ENCODE measurements at places on chromosomes 7 and 10.
A peak's percentile ranks its signal among the peaks of the same experiment; 100 is the strongest.

DNA sequence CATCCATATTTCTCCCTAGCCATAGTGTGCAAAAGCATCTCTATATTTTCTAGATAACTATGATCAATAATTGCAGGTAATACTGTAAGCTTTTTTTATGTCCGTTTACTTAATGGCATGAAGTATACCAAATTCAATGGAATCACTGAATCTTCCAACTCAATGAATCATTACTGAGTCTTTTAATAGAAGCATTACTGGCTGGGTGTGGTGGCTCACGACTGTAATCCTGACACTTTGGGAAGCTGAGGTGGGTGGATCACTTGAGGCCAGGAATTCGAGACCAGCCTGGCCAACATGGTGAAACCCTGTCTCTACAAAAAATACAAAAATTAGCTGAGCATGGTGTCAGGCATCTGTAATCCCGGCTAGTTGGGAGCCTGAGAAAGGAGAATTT lies 372.5 kb downstream of the BMPER start:
- no peak for DNase-seq

GRCh38 chr7:127903892-127904669 lies 127.2 kb downstream of the LRRC4 start:
- no peak for DNase-seq

DNA sequence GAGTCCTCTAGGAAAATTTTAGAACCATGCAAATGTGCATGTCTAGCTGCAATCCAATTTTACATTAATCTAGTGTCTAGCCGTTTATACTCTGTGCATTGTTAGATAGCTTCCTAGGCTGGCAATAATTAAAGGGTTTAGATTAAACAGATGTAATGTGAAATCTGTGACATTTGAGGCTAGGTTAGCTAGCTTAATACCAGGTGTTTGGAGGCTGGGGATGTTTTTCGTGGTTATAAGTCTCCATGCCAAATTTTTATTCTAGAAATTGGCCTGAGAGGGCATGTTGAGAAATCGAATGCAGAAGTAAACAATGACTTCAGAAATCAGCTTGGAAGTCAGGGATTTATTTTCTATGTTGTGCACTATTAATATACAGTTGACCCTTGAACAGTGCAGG lies 94.2 kb downstream of the ST7 start:
- DNase-seq: no peak

- no peak for DNase-seq
Measured at GRCh38 chr10:104318326-104318725, 19.9 kb downstream of the ITPRIP start.

- DNase-seq: no peak
Measured at GRCh38 chr7:7830122-7830878, 111.9 kb upstream of the RPA3 start.

GRCh38 chr10:86151613-86152012 lies 215.0 kb downstream of the GRID1 start:
- no peak for DNase-seq

- DNase-seq: no peak
Measured at GRCh38 chr7:11252705-11253272, 279.1 kb downstream of the PHF14 start.

GRCh38 chr10:50420196-50420595 lies 168.9 kb upstream of the ASAH2 start:
- no peak for DNase-seq

GRCh38 chr10:77784856-77785255 lies 141.7 kb downstream of the DLG5 start:
- DNase-seq: no peak

GRCh38 chr10:33546031-33546430 lies 211.6 kb upstream of the NRP1 start:
- DNase-seq: no peak

GRCh38 chr10:124578231-124579010 lies 116.8 kb downstream of the LHPP start:
- DNase-seq: no peak

DNA sequence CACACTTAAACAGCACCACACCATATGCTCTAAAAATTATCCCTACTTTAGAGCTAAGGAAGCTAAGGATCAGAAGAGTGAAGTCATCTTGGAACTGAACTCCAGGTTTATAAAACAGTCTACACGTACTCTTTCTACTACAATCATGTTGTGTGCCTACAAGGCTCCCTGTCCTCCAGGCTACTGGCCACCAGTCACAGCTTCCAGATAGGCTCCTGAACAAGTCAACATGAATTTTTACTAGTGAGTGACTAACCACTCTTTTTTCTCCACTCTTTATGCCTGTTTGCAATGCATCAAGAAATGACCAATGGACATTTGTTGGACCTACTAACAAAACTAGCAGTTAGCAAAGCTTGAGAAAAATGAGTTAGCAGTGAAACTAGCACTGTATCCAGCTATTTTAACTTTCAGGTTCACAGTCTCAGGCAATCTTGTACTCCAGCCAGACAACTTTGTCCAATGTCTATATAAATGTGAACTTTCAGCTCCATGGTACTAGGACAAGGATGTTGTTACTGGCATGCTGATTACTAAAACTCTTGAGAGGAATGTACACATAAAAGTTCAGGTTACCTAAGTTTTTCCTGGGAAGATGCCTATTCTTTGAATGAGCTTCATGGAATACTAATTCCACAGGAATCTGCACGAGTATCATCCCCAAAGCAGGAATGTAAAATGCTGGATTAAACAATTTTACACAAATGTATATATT lies 180.0 kb downstream of the BTAF1 start:
- no peak for DNase-seq

- DNase-seq: peak; percentile 39
Measured at GRCh38 chr10:4127518-4128315, 342.7 kb upstream of the KLF6 start.

GRCh38 chr10:12637649-12638048 lies 288.3 kb downstream of the CAMK1D start:
- no peak for DNase-seq

- DNase-seq: no peak
Measured at GRCh38 chr7:71694665-71695064, 562.7 kb downstream of the GALNT17 start.

DNA sequence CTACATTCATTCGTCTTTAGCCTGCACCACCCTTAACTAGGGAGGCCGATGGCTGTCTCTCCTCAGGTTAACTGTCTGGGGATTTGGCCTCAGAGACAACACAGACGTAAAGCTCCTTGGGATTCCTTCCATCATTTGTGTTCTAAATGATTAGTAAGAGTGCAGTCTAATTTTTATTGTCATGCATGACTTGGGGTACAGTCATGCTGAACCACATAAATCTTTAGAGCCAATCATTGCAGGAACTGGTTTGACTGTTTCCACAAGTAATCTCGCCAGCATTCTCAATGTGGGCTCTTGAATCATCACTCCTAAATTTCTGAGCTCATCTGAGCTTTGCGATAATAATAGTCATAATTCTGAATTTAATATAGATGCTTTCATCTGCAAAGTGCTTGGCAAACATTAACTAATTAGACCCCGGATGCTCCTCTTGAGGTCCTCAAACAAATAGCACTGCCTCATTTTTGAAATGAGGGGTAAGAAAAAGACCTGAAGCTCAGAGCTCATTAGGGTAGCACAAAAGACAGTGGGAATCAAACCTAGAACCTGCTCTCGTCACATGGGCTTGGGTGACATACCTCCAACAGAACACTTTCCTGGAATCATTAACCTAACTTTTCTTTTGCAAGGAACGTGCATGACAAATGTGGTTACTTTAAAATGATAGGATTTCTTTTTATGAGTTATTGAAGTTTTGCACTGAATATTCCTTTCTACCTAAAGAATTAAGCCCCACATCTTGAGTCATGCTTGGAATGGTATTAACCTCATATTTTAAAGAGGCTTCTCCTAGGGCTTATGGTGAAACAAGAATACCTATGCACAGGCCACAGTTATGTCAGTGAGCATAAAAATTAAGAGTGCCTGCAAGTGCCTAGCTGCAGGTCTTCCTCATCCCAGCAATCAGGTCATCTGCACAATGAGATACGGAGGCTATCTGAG lies 118.9 kb upstream of the NRP1 start:
- DNase-seq: no peak

DNA sequence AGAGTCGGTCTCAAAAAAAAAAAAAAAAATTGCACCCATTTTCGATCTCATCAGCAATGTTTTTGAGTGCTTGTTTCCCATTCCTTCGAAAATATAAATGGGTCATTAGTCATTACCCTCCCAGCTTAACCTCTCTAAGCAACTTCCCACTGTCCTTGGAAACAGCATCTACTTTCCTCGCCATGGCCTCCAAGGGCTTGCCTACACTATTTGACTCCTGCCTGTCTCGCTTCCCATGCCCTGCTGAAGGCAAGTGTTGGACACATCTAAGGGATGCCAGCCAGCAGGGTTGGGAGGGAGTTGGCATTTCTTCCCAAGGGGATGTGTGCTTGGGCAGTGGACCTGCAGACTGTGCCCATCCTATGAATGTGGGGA lies 12.7 kb upstream of the RHBDD2 start:
- DNase-seq: no peak

GRCh38 chr7:25926891-25927625 lies 224.9 kb upstream of the NFE2L3 start:
- no peak for DNase-seq

GRCh38 chr10:103095005-103095404 lies 98.1 kb downstream of the NT5C2 start:
- no peak for DNase-seq

DNA sequence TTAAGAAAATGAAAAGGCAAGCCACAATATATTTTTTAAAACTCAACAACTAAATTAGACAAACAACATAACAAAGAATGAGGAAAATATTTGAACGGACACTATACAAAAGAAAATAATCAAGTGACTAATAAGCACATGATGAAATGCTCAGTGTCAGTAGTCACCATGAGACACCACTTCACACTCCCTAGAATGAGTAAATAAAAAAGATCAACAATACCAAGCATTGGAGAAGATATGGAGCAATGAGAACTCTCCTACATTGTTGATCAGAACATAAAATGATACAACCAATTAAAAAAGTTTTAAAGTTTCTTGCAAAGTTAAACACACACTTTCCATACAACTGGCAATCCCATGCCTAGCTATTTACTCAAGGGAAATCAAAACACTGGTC lies 222.2 kb downstream of the C7orf25 start:
- DNase-seq: no peak

DNA sequence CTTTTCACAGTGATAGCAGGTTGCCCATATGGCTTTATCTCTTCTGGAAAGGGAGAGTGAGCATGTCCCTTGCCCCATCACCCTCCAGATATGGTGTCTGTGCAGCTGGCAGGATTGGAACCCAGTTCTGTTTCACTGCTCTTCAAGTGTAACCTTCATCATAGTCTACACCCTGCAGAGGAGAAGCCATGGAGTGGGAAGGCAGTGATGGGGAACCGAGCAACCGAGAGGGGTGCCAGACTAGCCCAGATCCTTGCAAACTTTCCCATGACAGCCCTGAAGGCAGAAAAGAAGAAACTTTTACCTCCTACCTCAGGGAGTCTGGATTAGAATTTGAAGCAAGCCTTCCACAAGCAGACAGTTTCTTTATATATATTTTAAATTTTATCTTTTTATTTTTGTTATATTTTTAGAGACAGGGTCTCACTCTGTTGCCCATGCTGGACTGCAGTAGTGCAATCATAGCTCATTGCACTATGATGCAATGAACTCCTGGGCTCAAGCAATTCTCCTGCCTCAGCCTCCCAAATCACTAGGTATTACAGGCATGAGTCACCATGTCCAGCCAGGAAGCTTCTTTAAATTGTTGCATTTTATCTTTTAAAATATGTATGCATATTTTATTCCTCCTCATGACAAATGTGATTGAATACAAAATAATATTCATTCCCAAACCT lies 133.3 kb downstream of the KCNMA1 start:
- no peak for DNase-seq

- DNase-seq: no peak
Measured at GRCh38 chr10:113175756-113176651, 226.0 kb downstream of the TCF7L2 start.

DNA sequence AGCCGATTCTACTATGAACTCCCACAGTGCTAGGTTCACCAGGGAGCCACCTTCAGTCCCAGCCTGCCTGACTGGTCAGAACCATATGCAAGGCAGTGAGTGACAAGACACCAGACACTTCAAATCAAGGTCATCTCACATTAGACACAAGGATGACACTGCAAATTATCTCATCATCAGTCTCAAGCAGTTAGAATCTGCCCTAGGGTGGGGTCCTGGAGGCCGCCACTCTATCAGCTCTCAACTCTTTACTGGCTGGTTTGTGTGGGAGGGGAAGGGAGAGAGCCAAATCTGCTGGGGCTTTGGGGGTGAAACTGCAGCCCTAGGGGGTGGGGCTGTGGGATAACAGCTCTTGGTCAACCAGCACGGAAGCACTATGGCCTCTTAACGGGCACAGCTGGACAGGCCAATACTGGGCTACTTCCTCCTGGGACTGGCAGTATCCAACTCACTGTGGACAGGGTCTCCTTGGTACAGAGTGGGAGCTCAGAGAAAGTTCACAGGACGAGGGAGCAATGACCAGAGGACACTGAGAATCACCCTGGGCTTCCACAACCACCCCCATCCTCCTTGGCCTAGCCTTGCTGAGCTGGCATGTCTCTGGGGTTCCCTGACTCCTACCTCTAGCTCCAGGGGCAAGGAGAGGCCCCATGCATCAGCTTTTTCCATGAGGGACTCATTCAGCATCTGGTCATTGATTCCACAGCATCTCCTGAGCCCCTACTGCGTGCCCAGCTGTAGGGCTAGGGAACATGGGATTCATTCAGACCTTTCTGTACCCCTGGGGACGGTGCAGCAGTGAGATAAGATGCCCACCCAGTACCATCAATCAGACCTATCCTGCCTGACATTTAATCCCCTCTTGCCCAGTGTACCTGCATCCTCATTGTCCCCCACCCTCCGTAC lies 5.4 kb downstream of the GPRIN2 start:
- no peak for DNase-seq

DNA sequence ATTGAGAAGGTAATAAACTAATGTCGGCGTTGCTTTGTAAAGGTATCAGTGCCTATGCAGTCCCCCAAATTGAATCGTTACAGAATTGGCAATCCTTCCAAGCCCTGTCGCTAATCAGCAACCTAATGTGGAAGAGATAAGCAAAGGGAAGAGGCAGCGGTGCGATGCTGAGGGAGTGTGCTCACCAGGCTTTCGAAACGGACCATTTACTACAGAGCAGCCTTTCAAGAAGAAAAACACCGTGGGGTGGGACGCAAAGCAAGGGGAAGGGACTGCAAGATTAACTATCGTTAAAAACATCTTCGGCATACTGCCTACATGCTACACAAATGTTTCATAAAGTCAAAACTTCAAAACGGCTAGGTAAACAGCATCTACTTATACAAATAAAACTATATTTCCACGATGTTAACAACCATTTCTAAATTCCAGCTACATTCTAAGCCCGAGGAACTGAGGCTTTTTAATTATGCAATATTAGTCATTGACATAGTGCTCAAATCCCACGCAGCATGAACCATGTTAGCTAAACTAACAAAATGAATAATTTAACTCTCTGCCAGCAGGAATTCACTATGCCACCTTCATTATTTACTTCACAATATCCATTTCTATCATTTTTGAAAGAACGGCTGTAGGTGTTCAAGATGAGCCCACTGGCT lies 85.2 kb downstream of the CHCHD3 start:
- no peak for DNase-seq

All from NT2/D1 (cell line).